ENCODE measurements at places on chromosomes 7 and 10.

DNA sequence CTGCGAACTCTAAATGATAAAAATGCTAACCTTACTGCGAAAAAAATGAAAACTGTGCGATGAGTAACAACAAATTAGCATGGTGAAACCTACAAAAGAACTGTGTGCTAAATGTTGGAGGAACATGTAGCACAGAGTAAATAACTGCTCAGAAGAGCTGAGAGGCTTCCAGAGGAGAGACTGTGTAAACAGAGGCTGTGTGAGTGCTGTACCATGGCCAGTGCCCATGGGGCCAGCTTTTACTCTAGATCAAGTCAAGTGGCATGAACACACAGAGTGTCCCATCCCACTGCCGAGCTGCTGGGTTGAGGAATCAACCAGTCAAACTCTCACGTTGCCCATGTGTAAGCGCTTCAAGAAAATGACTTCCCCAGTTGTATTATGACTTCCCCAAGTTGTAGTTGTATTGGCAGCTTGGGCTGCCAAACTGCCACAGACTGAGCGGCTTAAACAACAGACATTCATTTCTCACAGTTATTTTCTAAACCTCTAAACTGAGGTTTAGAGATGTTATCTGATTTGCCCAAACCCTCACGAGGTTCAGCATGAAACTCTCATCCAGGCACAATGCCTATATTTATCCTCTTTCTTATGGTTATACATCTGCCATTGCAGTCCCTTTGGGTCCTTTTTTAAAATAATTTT lies 270.7 kb downstream of the ABCA13 start:
- DNase-seq = no peak

DNA sequence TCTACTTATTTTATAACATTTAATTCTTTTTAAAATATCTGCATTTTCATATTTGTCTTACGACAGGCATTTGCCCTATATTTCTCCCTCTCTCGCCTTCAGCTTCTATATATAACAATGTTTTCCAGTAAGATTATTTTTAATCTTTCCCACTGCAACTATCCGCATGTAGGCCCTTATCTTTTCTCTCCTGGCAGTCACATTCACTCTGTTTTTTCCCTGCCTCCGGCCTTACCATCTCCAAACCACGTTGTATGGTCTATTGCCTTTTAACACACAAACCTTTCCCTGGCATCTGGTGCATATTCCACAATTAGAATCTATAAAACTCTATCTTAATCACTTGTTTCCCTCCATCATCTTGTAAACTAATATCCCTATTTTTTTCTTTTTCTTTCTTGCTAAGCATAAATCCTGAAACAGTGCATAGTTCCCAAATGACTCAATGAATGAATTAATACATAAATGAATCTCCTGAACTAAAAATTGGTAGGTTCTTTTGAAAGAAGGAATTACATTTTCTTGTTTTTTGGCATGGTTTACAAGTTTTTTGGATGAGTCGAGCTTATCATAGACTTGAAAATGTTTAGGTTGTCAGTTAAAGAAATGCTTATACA lies 173.2 kb downstream of the SEMA3A start:
- no peak for DNase-seq

DNA sequence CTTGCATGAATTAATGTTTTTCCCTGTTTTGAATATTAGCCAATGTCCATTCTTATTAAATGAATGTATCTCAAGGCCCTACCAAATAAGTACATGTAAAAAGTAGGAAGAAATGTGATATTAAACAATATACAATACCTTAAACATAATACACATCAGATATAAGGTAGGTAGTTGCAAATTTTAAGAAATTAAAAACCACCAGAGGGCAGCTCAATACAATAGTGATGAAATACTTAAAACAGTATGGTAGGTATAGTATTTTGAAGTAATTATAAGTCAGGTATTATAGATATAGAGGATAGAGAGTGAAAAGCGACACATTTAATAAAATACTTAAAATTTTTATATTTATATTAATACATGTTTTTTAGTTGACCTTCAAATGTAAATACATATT lies 43.6 kb upstream of the CDK14 start:
- DNase-seq = no peak

- no peak for DNase-seq
Observed at GRCh38 chr7:151449990-151450389, 10.0 kb upstream of the CRYGN start.

DNA sequence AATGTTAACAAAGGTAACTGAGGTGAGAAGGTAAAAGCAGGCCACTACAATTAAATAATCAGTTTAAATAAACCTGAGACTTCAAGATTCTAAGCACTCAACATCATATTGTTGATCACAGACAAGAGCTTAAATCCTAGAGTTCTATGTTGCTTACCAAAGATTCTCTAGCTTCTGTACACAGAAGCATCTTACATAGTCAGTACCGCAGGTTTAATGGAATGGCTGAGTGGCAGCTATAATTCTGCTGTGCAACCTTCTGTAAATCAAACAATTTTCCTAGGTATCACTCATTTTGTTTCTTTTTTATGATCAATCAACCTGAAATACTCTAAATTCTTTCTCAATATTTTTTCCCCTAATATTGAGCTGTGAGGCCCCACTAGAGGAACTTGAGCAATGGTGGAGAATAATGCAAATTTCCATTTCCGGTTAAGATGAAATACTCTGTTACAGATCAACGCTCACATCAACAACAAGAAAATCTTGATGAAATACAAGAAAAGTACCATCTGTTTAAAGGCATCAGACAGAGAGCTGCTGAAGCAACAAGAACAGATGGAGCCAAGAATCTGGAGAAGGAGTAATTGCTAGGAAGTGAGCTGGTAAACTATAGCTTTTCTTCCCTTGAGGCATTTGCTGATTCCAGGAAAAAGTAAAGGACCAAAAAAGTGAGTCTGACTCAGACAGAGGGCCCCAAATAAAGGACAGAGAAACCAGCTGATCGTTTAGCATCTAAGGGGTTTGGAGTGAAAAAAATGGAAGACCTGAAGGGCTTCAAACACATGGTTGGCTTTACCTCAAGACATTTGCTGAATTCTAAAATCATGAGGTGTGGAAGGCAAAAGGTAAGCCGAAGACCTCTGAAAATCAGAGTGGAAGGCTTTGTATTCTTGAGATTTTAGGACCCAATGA lies 22.6 kb downstream of the PNPLA8 start:
- DNase-seq = no peak

GRCh38 chr10:132575320-132576201 lies 38.0 kb downstream of the INPP5A start:
- DNase-seq = no peak

- DNase-seq = no peak
Observed at GRCh38 chr7:99648843-99649242, 31.0 kb downstream of the CYP3A5 start.

DNA sequence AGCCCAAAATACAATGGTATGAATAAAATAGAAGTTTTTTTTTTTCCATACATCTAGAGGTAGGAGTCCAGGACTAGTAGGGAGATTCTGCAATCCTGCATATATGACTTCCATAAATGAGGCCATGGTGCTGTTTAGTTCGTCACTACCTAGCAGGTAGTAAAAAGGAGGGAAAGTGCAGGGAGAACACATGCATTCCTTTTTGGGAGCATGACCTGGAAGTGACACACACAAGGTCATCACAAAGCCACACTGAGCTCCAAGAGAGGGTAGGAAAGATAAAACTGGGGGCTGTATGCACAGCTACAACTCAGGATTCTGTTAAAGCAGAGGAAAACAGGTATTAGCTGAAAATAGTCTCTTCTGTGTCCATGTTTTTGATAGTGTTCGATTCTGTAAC lies 2.2 kb downstream of the CROT start:
- DNase-seq = no peak
